HT-29 (cell line): ENCODE measurements at places on chromosomes 6 and 20. TPM values are rescaled to one million over a fixed set of nuclear protein-coding genes. Genes with fewer than 3 reads are reported as not detected.

GRCh38 chr20:2874456-2874855 is 1.2 kb downstream of the PTPRA start:
- peak; percentile 4 for DNase-seq

DNA sequence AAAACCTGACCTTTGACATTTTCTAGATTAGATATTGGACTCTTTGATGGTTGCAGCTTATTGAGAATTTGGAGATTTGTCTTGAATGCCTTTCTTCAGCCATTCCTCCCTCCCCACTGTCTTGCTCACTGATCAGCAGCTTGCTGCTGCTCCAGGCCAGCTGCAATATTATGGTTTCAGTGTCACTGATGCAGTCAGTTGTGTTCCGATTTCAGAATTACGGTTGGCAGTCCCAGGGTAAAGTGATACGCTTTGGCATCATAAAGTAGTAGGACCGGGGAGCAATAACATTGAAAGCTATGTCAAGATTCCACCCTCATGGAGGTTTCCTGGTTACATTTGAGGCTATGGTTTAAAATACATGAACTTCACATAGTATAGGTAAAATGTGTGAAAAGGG is 152.6 kb downstream of the BCKDHB start:
- no peak for DNase-seq

DNA sequence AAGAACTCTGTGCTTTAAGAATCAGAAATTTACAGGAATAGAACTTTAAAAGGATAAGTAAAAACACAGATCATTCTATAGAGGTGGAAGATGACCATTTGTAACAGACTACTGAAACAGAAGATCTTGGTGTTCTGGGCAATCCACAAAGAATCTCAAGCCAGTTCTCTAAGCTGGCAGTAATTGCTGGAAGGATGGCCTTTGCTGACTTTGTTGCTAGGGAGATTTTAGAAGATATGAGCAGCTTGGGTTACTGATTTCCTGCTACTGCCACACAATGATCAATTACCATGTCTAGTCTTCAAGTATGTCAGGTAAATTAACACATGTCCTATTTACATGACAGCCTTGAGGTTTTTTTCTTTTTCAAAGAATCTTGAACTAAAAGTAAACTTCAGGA is 31.1 kb downstream of the SNAP91 start:
- no peak for DNase-seq

- no peak for DNase-seq
Observed at GRCh38 chr20:20668639-20669038, 43.8 kb downstream of the RALGAPA2 start.

DNA sequence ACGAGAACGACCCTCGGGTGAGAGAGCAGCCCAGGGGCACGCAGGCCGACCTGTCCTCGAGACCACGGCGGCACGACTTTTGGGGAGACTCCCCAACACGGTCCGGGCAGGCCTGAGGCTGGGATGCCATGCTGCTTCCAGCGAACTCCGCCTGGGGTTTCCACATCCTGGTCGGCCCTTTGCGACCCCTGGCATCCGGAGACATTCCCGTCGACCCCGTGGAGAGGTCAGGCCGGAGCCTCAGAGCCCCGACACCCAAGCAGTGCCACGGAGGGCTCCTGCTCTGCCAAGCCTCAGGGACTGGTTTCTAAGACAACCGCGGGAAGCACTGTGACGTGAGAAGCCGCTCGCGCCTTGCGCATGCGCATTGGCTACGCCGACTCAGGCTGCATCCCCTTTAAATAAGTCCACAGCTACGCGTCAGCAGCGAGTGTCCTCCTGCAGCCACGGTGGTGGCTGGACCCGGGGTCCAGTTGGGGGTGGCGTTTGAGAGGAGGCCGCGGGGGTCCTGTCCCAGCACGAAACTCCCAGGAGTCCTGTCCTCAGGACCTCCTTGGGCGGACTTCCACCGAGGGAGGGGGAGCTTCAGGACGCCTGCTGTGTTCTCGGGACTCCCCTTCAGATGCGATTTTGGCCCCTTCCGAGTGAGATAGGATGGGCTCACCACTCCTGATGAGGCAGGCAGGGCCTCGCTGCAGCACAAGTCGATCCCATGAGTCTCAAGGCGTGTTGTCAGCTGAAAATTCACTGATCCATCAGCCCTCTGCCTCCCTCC is 1089.3 kb upstream of the DEFB115 start:
- DNase-seq, result no peak

- no peak for DNase-seq
Observed at GRCh38 chr20:11092151-11092550, 418.4 kb upstream of the JAG1 start.

GRCh38 chr6:112007805-112008204 is 46.1 kb upstream of the CCN6 start:
- no peak for DNase-seq

GRCh38 chr6:112237595-112237994 is 16.8 kb downstream of the LAMA4 start:
- no peak for DNase-seq

- no peak for DNase-seq
Observed at GRCh38 chr6:103680116-103680515, 1179.6 kb downstream of the HACE1 start.

DNA sequence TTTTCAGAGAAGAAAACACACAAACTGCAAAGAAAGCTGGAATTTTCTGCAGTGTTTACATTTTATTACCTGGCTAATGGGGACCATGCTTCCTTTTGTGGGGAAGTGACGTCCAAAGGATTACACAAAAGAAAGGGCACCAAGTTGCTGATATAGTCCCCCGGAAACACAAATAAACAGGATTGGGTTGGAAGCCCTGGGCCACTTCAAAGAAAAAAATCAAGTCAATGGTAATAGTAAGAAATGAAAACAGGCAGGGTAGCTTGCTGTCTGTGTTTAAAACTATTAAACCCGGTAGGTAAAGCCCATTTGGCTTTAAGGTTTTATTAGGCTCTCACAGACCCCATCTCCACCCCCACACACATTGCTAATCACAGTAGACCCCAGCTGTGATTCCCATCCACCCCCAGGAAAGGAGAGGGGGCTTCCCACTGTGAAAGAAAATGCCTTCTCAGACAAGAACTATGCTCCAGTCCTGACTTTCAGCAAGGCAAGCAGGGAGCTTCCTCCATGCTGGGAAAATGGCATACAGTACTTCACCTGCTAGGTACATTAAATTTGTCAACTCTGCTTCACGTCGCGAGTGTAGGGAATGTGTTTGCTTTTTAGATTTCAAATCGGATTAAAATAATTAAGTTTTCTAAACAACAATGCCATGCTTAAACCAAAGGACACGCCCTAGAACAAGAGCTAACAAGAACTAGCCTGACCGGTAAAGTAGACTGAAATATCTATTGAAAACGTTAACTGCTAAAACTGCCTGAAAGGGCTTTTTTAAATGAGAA is 1.1 kb downstream of the PERP start:
- DNase-seq, result peak; percentile 61

- no peak for DNase-seq
Observed at GRCh38 chr20:37359836-37360235, 13.9 kb downstream of the SRC start.

- DNase-seq, result no peak
Observed at GRCh38 chr6:99761711-99762110, 155.1 kb downstream of the PRDM13 start.

- DNase-seq, result no peak
Observed at GRCh38 chr6:84525907-84526306, 238.5 kb downstream of the TBX18 start.

GRCh38 chr6:123039431-123039830 is 43.4 kb downstream of the CLVS2 start:
- no peak for DNase-seq

RAB44 gene
- total RNA-seq, result not detected in 2 replicates

PLN gene
- total RNA-seq, result not detected in 2 replicates

KIAA0408 gene
- not detected in 2 replicates for total RNA-seq

OPN5 gene
- total RNA-seq, result not detected in 2 replicates

HLA-DMB gene
- total RNA-seq, result 2.1 and 3.3 TPM in 2 replicates
